ENCODE measurements at places on chromosomes 4 and X.

GRCh38 chrX:104432321-104432720 lies 133.7 kb upstream of the IL1RAPL2 start:
- no peak for DNase-seq

- no peak for DNase-seq
Measured at GRCh38 chr4:47187608-47188007, 156.2 kb downstream of the GABRB1 start.

DNA sequence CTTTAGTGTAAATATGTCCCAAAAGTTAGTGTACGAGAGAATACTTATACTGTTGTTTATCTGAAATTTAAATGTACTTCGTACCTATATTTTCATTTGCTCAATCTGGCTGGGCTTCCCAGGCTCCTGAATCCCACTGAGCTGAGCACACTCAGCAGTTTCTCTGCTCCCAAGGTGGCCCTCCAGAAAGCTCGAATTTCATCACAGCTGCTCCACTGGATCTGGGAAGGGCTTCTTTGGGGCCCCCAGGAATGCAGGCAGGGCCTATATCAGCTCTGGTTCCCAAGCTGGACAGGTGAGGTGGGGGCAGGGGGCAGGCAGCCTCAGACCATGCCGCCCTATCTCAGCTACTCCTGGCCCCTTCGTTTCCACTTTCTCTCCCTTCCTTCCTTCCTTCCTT lies 1.5 kb upstream of the FATE1 start:
- DNase-seq: no peak

DNA sequence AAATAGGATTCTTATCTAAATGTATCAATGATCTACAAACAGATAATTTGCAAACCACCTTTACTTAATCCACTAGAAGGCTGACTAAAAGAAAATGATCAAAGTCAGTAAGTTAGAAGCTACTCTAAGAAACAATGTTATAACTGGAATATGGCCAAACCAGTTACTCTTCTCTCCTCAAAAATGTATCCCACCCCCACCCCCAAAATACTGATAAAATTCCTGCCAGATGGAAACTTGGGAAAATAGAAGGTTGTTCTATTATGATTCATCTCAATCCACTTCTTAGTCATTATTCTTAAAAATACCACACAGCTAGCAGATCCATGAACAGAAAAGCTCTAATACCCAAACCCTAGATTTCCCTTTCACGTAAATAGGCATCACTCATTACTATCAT lies 206.4 kb downstream of the KLHL13 start:
- DNase-seq: no peak

DNA sequence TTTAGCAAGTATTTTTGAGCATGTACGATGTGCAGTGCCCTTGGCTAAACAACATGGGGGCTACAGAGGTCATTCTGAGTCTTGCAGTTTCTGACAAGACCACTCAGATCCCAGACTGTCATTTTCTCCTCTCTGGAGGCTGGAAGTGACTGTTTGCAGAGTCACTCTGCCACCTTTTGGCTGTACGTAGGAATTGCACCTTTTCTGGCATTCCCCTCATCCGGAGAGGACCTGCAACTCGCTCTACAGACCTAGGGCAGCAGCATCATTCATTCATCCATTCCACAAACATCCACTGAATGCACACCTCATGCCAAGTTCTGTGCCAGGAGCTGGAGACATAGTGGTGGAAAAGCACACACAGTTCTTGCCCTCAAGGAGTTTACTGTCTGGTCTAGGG lies 160.4 kb upstream of the GPR101 start:
- peak; percentile 0 for DNase-seq
